Activated T-helper 1 cell treated with anti-CD3 and anti-CD28 coated beads, Interleukin-2, amount 50 U/mL, for 16 hours (primary cell): ENCODE measurements at places on chromosomes 5 and 9.

- DNase-seq: no peak
Observed at GRCh38 chr5:147780924-147781573, 1.5 kb downstream of the JAKMIP2 start.

GRCh38 chr9:95078939-95079338 lies 238.6 kb downstream of the FANCC start:
- DNase-seq: no peak

DNA sequence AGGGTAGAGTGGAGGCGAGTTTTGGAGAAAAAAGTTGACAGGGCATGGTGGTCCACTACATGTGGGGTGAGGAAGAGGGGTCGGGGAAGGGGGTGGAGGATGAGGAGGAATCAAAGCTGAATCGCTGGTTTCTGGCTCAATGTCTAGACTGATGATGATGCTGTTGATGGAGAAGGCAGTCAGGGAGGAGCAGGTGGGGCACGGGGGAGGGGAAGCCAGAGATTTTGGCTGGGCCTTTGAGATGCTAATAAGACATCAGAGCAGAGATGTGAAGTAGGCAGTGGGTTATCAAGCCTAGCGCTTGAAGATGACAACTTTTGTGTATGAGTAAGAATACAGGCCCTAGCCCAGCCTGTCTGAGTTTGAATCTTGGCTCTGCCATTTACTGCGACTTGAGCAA lies 32.4 kb upstream of the TTC23L start:
- DNase-seq: no peak

GRCh38 chr5:10354048-10354872 lies 765 bp downstream of the MARCHF6 start:
- no peak for DNase-seq

DNA sequence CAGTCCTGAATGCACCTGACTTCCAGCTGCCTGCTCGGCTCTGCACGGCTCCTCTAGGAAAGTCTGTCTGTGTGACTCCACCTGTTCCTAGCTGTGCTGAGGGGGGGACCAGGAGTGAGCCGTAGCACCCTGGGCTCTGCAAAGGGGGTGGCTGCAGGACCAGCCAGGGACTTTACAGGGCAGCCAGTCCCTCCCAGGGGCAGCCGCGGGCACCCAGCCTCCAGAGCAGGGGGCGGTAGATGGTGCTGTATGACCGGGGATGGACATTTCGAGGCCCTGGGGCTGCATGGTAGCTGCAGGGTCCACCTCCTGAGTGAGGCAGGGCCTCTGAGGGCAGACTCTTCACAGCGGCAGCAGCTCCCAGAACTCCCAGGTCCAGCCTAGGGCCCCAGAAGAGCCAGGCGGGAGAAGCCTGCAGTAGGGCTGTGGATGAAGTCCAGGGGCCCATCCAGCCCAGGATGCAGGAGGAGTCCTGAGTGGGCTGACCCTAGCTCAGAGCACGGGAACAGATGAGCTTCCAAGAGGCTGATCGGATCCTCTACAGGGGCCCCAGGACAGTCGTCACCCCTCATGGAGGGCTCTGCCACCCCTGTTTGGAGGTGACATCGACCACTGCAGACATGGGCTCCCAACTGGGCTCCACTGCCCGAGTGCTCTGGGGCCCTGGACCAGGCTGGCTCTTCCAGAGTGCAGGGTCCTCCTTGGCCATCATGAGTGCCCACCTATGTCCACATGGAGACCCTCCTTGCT lies 105.4 kb downstream of the ZNF354C start:
- DNase-seq: no peak

GRCh38 chr5:156120777-156121176 lies 206.2 kb upstream of the SGCD start:
- no peak for DNase-seq

DNA sequence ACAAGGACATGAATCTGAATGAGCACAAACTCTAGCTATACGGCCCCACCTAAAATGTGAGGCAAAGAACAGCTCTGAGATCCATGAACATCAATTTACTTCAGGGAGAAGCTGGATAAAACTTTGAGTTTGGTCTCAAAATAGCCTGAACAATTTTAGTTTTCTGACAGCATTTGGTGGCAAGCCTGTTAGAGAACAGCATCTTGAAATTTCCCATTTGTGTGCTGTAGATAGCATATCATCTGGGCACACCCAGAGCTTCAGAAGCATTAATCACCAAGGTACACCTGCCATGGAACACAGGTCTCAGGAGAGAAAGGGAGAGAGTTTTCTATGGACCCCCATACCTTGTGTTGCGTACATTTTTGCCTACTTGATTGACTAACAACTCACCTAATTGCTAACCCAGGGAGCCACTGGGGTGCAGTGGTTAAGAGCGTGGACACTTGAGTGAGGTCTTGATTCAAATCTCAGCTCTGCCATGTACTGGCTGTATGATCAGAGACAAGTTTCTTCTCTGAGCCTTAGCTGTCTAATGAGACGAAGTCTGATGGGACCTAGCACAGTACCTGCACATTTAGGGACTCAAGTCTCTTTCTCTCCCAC lies 264.9 kb downstream of the PIK3R1 start:
- no peak for DNase-seq

DNA sequence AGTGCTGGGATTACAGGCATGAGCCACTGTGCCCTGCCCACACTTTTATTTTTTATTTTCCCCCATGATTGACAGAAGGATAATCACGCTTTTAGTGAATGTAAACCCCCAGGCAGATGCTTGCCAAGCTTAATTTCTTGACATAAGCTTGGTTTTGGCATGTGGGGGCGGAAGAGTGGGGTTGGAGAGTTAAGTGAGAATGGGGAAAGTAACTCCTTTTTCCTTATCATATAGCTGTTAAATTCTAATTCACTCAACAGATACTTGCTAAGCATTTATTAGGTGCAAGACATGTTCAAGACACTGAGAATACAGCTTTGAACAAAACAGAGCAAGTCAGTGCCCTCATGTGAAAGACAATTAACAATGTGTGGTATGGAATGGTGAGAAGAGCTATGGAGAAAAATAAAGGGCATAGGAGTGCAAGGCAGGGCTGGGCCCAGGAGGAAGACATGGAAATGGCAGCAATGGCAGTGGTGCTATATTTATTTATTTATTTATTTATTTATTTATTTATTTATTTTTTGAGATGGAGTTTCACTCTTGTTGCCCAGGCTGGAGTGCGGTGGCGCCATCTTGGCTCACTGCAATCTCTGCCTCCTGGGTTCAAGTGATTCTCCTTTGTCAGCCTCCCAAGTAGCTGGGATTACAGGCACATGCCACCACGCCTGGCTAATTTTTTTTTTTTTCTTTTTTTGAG lies 2.2 kb downstream of the SLC26A2 start:
- DNase-seq: no peak

- no peak for DNase-seq
Observed at GRCh38 chr9:12764150-12764549, 10.7 kb upstream of the LURAP1L start.

DNA sequence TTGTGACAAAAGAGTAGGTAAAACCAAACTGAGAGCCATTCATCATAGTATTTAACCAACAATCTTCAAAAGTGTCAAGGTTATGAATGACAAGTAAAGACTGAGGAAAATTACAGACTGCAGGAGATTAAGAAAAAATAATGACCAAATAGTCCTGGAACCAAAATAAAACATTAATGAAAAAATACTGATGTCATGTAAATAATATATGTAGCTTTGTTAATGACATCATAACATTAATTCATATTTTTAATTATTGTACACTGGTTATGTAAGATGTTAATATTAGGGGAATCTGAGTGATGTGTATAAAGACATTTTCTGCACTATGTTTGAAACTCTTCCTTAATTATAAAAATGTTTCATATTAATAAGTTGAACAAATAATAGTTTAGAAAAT lies 436.7 kb downstream of the CYLC2 start:
- no peak for DNase-seq

GRCh38 chr5:58629271-58630159 lies 46.6 kb downstream of the RAB3C start:
- DNase-seq: no peak

- DNase-seq: no peak
Observed at GRCh38 chr5:163104464-163104863, 332.9 kb upstream of the CCNG1 start.

DNA sequence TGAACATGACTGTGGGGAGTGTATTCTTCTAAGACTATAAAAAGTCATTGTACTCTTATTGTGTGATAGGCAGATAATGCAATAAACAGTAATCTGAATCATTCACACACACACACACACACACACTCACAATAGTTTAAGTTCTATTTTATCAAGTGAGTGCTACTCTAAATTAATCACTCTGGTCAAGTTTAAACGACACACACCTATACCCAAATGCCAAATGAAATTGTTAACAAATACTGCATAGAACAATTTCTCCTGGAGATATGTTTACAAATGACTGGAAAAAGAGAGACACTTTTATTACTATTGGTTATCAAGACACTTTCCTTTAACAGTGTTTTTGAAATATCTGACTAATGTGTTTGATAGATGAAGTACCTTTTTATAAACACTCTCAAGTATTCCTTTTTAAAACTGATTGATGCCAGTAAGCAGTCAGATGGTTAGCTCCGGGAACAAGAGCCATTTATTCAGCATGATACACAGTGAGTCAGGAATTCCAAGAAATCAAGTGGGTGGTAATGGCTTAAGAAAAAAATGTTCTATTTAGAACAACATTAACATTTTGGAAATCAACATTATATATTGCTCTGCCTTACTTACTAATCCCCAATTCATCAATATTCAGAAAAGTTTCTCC lies 521.6 kb upstream of the ST8SIA4 start:
- no peak for DNase-seq
